IMR-90 (cell line): ENCODE measurements at places on chromosomes 3 and 15. TPM values are rescaled to one million over a fixed set of nuclear protein-coding genes. Genes with fewer than 3 reads are reported as not detected.

DNA sequence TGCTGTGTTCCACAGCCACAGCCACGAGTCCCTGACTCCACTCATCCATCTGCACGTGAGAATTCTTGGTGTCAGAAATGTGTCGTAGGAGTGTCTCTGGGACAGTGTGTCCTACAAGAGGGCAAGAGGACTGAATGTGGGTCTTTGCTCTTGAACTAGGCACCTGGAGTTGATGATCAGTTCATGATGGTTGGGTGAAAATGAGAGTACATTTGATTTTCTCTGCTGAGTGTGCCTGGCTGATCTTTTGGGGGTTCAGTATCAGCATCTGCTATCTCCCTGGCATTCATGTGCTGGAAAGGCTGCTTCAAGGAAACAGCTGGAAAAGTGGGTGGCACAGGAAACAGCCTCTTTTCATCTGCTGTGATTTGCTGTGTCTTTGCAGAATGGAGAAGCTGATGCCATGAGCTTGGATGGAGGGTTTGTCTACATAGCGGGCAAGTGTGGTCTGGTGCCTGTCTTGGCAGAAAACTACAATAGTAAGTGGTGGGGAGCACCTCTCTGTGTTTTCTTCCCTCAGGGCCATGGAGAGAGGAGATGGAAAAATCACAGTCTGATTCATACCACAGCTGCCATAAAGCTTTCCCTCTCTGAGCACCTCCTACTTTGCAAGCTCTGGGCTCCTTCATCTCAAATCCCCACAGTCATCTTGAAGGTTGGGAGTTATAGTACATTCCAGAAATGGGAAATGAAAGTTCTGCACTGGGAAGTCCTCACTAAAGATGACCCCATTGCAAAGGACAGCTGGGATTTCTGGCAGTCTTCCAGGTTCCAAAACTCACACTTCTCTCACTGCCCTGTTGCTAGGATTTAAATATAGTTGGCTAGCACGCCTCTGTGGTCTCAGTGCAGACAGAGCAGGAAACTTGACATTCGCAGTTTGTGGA lies 17.8 kb downstream of the TF start:
- no peak for DNase-seq

DNA sequence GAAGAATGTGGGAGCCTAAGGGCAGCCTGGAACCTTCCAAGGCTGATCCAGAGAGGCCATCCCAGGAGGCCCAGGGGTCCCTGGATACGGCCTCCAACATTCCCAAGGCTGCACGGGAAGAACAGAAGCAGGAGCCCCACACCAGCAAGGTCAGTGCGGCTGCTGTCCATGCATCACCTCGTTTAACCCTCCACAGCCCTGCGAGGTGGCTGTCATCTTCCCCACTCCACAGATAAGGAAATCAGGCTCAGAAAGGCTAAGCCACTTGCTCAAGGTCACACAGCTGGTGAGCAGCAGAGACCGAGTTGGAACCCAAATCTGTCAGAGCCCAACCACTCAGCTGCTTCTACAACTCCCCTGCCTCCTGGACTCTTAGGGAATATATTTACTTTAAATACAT lies 21.6 kb downstream of the SEMA7A start:
- DNase-seq: no peak

DNA sequence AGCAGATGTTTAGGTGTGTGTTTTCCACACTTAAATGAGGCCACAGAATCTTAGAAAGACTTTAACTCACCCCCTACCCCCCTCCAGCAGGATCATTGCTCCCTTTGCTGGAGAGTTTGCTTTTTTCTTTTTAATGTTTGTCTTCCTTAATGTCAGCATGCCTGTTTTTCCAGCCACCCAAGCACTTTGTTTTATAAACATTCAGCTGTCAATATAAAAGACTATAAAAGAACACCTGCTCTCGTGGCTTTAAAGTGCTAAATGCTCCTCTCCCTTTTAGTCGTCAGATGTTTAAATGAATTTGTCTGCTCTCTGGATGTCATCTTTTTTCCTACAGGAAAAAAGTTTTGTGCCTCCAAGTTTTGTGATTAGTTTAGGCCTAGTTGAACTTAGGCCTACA lies 61.7 kb downstream of the SIDT1 start:
- no peak for DNase-seq

DNA sequence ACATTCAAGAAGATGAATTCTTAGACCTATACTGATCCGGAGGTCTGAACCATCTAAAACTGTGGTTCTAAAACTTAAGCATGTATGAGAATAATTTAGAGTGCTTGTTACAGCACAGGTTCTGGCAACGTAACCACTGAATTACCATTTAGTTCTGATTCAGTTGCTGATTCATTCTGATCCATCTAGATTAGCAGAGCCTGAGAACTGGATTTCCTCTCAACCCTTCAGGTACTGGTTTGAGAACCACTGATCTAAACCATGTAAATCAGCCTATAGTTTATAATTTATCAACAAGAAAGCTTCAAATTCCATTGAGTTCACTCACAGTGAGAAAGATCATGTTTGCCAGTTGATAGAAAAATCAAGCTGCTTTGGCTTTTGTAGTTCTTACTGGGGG lies 1001.1 kb upstream of the EPHA6 start:
- DNase-seq: no peak

The GUCA1C gene
- total RNA-seq: not detected in 2 replicates
